ENCODE measurements at places on chromosomes 3 and 15.

GRCh38 chr3:24101676-24102168 is 156.6 kb downstream of the NR1D2 start:
- no peak for DNase-seq

DNA sequence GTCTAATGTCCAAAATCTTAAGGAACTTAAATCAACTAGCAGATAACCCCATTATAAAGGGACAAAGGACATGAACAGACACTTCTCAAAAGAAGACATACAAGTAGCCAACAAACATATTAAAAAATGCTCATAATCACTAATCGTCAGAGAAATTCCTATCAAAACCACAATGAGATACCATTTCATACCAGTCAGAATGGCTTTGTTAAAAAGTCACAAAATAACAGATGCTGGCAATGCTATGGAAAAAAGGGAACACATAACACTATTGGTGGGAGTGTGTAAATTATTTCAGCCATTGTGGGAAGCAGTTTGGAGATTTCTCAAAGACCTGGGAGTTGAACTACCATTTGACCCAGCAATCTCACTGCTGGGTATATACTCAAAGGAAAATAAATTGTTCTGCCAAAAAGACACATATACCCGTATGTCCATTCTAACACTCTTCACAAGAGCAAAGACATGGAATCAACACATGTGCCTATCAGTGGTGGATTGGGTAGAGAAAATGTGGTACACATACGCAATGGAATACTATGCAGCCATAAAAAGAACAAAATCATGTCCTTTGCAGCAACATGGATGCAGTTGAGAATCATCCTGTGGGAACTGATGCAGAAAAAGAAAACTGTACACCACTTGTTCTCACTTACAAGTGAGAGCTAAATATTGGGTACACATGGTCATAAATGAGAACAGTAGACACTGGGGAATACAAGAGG is 78.5 kb downstream of the TCF12 start:
- no peak for DNase-seq

GRCh38 chr3:31968927-31969418 is 12.1 kb downstream of the OSBPL10 start:
- DNase-seq = no peak

- DNase-seq = no peak
Observed at GRCh38 chr3:142916605-142917004, 27.7 kb upstream of the PCOLCE2 start.

GRCh38 chr3:87333393-87333892 is 57.1 kb upstream of the POU1F1 start:
- no peak for DNase-seq

GRCh38 chr3:157494581-157495281 is 8.5 kb downstream of the VEPH1 start:
- DNase-seq = no peak

DNA sequence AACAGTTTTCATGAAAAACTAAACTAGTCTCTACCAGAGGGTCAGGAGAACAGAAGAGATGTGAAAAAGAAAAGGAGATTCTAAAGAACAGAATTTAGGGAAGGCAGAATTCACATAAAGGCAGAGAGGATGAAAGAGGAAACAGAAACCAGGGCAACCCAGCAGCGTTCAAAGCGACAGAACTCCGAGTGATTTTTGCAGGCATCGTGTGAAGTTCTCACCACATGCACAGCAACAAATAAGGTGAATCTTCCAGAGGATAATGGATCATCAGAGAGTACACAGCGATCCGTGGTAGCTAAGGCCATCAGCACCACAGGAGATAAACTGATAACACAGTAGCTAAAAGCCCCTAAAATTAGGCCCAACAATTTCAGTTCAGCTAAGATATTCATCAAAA is 250.8 kb upstream of the THBS1 start:
- no peak for DNase-seq

DNA sequence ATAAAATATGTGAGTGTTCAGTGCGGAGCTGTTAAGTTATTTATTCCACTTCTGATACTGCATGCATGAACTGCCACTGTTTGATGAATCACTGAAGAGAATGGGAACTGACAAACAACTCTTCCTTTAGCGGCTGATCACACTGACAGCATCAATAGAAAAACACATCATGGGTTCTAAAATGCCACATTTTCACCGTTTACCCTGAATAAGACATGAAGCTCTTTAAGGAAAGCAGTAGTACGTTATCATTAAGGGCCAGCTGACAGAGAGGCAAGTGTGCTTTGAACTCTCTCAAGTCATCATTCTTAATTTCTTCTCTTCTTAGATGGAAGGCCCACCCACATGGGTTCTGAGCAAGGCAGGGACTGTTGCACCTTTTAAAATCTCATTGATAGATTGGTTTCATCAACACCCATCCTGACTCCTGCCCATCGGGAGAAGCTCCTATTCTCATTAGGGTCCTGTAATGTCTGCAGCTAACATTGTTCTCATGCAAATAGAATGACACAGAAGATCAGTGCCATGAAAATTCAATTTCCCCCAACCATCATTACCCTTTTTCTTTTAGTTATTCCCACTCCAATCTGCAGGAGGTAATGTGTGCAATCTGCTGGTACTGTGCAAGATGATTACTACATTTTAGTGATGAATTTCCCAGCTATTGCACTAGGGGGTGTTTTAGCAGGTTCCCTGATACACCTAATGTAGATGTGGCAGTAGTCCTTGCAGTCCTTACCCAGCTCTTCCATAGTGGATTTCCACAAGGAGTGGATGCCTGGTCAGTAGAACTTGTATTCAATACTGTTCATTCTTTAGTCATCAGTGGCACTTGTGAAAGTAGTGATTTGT is 119.1 kb downstream of the ROBO2 start:
- no peak for DNase-seq

- no peak for DNase-seq
Observed at GRCh38 chr15:91974321-91974720, 120.8 kb downstream of the SLCO3A1 start.

- no peak for DNase-seq
Observed at GRCh38 chr3:12965999-12966846, 107.0 kb downstream of the IQSEC1 start.

DNA sequence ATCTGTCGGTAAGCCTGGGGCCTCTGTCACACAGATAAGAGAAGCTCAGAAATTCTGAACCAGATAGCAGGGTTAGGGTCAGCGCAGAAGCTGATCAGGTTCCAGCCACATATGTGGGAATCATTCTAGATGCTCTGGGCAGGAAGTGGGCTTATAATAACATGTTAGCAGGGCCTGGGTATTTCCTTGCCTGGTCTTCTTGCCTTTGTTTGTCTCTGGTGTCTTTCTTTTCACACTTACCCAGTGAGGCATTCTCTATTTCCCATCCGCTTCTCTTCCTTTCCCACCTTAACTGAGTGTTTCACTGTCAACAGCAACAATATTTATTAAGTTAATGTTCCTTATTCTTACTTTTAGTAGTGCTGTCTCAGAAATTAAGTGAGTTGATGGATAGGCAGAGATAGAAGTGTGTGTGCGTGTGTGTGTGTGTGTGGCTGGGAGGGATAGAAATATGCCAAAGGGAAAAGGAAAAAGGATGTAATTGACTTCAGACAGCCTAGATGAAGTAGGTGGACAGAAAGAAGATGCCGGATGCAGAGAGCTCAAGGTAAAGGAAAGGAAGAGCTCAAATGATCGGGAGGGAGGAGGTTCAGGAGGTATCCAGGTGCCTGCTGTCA is 2.0 kb downstream of the PLA1A start:
- no peak for DNase-seq

DNA sequence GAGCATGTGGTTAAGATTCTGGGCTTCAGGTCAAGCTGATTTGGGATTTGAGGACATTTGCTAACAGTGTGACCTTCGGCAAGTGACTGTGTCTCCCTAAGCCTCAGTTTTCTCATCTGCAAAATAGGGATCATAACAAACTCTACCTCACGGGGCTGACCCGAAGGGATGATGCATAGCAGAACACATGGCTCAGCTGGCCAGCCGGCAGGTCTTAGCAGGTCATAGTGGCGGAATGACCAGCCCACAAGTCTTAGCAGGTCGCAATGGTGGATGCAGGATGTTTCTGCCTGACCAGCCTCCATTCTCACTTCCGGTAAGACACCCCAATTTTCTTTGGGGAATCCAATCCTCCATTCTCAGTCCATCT is 63.3 kb downstream of the IQSEC1 start:
- no peak for DNase-seq

DNA sequence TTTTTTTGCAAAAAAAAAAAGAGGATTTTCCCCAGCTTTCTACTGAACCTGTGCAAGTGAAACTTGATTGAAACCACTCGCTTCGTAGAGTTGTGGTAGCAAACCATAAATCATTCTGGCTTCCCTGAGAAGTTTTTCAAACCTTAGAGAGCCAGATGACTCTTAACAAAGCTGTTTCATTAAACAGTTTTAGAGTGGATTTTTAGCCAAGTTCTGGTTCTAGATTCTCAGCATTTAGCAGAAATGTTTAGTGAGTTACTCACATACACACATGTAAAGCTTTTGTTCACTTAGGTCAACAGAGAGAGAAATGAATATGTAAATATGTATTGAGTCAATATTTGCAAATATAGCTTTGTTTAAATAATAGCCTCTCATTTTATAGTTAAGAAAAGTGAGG is 18.1 kb upstream of the CCR9 start:
- DNase-seq = no peak

- DNase-seq = no peak
Observed at GRCh38 chr15:48890375-48890972, 12.5 kb downstream of the EID1 start.

DNA sequence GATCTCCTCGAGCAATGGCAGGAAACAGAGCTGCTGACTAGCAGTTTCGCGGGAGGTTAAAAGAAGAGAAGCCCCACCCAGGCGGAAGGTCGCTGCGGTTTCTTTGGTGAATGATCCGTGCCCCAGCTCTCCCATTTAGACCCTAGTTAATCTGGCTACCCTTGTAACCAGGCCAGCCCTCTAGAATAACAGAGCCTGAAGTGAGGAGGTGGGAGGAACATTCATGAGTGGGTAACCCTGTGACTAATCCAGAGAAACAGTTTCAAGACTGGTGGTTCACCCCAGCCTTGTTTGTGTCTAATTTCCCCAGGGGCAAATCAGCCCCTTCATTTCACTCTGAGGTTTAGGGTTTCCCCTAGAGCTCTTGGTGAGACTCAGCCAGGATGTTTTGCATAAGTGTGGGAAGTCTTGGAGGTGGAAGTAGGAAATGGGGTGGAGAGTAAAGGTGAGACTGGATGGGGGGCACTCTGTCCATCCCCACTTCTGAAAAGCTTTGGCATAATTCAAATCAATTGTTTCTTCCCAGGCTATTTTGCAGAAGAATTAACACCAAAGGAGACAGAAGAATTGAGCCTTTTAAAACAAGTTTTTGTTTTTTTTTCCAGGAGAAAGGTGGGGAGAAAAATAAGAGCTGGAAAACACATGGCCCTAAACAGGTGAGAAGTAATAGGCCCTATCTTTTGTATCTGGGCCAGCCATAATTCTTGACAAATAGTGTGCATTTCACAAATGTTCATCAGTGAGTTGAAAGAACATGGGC is 303.1 kb downstream of the RPLP1 start:
- DNase-seq = peak; percentile 65

DNA sequence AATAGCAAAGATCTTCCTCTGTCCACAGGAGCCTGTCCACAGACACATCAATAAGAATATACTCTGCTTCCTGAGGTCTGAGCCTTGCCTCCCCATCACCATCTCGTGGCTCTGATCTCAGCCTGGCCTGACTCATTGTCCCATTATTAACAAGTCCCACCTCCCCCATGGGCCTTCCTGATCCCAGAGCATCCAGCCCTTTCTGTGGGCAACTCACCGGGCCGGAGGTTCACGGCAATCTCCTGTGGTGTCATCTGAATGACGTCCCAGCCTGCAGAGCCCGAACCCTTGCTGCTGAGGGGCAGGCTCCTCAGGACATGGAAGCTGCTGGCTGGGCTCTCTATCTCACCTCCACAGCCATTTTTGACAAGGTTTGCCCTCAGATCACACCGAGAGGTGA is 28.1 kb downstream of the ITGB5 start:
- DNase-seq = no peak

GRCh38 chr3:128736601-128737000 is 10.6 kb downstream of the RAB7A start:
- no peak for DNase-seq
